ENCODE measurements at places on chromosomes 1 and 21. TPM values are rescaled to one million over a fixed set of nuclear protein-coding genes. Genes with fewer than 3 reads are reported as not detected.

DNA sequence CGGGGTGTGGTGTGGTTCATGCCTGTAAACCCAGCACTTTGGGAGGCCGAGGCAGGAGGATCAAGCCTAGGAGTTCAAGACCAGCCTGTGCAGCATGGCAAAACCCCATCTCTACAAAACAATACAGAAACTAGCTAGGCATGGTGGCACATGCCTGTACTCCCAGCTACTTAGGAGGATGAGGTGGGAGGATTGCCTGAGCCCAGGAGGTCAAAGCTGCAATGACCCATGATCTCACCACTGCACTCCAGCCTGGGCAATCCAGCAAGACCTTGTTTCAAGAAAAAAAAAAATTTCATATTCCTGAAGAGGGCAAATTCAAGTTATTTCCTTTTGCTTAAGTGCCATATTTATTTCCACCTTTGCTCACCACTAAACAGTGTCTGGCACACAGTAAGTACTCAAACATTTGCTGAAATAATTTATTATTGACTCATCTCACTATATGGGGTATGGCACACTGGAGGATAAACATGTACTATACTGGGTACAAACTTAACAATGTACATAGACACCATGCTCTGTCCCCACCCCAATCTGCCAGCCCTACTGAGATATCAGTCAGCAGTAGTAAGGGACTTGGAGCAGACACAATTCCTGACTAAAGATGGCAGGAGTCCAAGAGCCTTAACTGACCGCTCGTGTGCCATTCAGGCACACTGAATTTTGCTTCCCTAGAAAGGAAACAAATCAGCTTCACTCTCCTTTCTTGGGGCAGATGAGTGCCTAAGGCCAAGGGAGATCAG lies 15.5 kb downstream of the MEAF6 start:
- DNase-seq, result no peak

GRCh38 chr1:65395887-65396612 lies 24.4 kb upstream of the LEPR start:
- DNase-seq, result no peak

GRCh38 chr1:53408013-53408754 lies 51.0 kb upstream of the DMRTB1 start:
- DNase-seq, result no peak

- DNase-seq, result no peak
Measured at GRCh38 chr1:154772606-154773506, 97.2 kb downstream of the KCNN3 start.

DNA sequence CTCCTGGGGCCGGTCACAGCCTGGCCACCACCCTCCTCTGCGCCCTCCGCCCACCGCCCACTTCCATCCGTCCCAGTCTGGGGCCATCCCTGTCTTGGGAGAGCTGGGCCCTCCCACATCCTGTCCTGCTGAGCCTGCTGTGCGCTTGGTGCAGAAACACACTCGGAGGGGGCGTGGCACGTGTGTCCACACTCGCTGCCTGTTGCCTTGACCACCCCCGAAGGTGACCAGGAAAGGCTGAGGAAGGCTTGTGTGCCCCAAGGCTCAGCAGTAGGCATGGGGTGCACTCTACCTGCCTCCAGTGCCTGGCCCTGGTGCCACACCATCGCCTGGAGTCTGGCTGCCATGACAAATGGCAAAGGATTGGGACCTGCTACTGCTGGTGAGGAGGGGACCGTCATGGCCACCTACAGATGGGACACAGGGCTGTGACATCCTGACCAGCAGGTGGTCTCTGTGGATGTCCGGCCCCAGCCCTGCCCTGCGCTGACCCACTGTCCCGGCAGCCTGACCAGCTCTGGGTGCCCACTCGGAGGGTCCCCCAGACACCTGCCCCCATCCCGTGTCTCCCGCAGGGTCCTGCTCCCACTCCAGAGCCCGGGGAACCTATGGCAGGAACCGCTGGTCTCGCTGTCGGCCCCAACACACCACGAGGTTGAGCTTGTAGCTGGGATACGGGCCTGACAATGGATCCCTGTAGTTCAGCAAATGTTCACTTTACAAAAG lies 23.2 kb upstream of the PTTG1IP start:
- peak; percentile 60 for DNase-seq

DNA sequence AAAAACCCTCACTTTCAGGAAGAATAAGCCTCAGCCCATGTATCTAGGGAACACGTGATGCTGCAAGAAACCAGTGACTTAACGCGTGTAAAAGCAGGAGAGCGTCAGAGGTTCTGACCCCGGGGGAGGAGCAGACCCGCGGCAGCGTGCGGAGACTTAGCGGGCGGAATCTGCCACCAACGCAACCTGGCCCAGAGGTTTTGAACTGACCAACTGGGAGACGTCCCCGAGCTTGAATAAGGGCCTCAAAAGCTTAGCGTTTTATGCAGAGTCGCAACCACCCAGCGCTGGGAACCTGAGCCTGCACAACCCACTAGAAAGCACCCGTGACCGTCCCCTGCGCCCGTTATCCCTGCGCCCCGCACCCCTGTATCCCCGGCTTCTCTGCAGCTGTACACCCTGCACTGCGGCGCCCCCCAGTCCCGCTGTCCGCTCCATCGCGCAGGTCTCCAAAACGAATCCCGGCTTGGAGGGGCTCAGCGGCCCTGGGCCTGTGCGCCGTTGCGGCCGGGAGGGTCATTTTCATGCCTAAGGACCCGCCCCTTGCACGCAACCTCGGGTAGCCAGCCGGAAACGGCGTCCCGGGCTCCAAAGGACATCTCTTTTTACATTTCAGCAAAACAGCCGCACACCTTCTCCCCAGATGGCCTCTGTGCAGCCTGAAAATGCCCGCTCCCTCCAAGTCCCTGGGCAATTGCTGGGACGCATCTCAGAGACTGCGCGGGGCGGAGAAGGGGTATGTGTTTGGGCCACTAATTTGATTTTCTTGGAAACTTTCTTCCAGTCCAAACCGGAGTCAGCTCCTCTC lies 29.4 kb upstream of the TRIM17 start:
- no peak for DNase-seq

- no peak for DNase-seq
Measured at GRCh38 chr1:193181536-193181935, 4.9 kb downstream of the B3GALT2 start.

DNA sequence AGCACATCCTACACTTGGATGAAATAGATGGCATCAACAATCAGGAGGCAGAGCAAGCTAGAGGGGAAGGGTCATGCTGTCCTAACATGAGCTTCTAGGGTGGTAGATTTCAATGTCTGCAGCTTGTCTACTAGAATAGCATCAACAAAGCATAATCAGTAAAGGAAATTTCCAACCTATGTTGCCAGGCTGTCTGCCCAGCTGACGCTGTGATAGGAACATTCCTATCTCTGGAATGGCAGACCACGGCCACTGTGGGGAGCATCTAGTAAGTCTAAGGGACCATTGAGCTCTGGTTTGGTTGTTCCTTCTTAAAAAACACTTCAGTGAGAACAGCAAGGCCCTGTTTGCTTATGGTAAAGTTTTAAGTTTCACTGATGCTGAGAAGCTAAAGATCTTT lies 206.8 kb downstream of the PAPPA2 start:
- DNase-seq, result peak; percentile 55

- peak; percentile 56 for DNase-seq
Measured at GRCh38 chr21:35528116-35529042, 479.3 kb upstream of the RUNX1 start.

- no peak for DNase-seq
Measured at GRCh38 chr1:55539652-55540512, 324.7 kb upstream of the USP24 start.

DNA sequence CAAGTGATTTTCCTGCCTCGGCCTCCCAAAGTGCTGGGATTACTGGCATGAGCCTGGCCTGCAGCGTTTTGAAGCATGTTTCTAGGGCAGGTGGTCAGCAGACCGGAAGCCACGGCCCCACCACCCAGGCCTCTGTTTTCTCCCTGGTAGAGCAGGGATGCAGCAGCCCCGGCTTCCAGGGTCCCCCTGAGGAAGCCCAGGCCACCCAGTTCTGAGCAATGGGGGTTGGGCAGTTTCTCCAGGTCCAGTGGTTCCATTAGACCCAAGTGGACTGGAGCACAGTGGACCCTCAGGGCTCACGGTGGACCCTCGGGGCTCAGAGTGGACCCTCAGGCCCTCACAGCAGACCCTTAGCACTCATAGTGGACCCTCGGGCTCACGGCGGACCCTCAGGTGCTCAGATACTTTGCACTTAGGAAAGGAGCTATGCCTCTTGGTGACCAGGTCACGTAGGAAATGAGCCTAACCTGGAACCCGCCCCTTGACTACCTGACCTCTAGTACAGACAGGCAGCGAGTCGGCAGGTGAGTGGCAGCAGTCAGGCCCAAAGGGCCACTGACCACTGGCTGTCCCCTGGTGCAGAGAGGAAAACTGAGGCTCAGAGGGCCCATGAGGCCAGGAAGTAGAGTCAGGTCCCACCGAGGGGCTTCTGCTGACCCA lies 4.6 kb upstream of the FNDC10 start:
- DNase-seq, result no peak

DNA sequence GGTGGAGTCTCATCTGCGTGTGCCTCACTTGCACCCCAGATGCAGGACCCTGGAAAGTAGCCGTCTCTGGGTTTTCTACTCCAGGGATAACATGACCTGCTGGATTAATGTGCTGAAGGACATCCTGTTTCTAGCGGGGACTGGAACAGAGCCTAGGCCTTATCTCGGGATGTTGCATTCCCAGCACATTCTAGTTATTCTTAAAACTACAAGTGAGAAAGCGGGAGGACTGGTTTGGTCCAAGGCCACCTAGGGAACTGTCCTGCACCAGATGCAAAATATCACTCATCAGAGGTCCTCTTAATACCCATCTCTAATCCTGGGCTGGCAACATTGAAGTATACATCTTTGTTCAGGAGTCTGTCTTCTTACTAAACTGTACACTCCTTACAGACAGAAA lies 179.9 kb downstream of the ZC3H11B start:
- no peak for DNase-seq

GRCh38 chr1:170836141-170836540 lies 99.2 kb upstream of the MROH9 start:
- no peak for DNase-seq

- DNase-seq, result no peak
Measured at GRCh38 chr1:204746838-204747442, 61.4 kb upstream of the LRRN2 start.

DNA sequence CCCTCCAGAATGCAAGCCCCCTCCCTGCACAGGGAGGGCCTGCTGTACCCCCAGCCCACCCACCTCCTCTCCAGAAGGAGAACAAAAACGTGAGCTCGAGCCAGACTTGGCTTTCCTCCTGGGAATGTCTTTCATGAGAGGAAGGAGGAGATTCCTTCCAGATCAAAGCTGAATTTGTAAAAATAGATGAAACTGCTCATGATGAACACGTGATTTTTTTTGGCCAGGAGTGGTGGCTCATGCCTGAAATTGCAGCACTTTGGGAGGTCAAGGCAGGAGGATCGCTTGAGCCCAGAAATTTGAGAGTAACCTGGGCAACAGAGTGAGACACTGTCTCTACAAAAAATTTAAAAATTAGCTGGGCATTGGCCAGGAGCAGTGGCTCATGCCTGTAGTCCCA lies 21.8 kb downstream of the GPR157 start:
- DNase-seq, result no peak

DNA sequence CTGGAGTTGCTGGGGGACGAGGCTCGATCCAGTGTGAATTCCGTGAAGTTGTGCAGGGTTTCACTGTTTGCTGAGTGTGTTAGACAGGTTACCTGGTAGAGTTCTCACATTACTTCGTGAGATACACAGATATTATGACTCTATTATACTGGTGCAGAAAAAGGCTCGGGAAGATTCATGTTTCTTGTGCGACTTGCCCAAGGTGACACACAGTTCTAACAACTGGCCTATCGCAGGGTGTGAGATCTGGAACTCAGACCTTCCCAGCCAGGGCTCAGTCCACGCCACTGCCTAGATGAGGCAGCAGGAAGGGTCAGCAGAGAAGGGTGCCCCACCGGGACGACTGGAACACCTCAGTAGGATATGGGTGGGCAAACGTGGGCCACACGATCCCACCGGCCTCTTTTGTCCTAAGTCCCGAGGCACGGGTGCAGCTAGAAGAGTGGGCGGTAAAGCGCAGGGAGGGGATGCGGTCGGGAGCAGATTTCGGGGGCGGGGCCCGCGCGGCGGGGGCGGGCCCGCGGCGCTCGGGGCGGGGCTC lies 296 bp upstream of the RNPEP start:
- DNase-seq, result peak; percentile 88

- no peak for DNase-seq
Measured at GRCh38 chr1:150221552-150221951, 14.4 kb downstream of the ANP32E start.

DNA sequence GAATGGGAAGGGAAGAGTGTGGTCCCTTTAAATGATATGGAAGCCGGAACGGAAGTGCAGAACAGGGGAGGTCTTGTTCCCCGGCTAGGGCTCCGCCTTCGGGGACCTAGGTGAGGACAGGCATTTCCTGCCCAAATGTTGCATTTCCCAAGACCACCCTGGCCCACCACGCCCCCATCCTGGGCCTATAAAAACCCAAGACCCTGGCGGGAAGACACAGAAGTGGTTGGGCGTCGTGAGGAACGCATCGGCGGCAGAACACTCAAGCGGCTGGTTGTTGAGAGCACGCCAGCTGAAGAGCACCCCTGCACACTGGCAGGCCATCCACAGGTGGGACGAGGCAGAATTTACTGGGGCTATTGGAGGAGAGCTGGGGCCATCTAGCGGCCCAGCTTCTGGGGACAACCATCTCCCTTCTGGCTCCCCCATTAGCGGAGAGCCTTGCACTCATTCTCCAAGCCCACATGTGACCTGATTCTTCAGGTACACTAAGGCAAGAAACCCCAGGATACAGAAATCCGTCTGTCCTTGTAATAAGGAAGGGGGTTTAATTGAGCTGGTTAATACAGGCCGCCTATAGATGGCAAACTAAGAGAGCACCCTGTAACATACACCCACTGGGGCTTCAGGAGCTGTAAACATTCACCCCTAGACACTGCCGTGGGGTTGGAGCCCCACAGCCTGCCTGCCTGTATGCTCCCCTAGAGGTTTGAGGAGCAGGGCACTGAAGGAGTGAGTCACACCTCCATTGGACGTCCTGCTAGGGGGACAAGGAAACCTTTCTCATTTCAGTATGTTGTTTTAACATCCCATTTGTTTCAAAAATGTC lies 1327.9 kb downstream of the BRINP3 start:
- DNase-seq, result no peak

The CACNA1S gene
- total RNA-seq, result not detected

The IQCC gene
- total RNA-seq, result 0.81 TPM

The OR2T35 gene
- total RNA-seq, result not detected

The HMGCS2 gene
- 161 TPM for total RNA-seq

The ARHGAP30 gene
- total RNA-seq, result 3.7 TPM

The HCRTR1 gene
- total RNA-seq, result 0.49 TPM

The CRYAA gene
- not detected for total RNA-seq

The F3 gene
- 27.9 TPM for total RNA-seq

Data from Right ventricle myocardium inferior (tissue), 1 donor.